Activated B cell treated with CpG ODN at 0.5 μM for 24 hours (primary cell): ENCODE measurements at places on chromosomes 1 and 21. TPM values are rescaled to one million over a fixed set of nuclear protein-coding genes. Genes with fewer than 3 reads are reported as not detected.

GRCh38 chr1:155105604-155106011, 22.1 kb upstream of the EFNA1 start:
- H3K27me3 ChIP-seq: peaks cover 2% of the 10 kb centered on the region
- no peak overlapping the region for H3K4me3 ChIP-seq
- H3K27ac ChIP-seq: no peak overlapping the region

Gene POFUT2
- total RNA-seq: 19.3 and 21.4 TPM in 2 replicates

DNA sequence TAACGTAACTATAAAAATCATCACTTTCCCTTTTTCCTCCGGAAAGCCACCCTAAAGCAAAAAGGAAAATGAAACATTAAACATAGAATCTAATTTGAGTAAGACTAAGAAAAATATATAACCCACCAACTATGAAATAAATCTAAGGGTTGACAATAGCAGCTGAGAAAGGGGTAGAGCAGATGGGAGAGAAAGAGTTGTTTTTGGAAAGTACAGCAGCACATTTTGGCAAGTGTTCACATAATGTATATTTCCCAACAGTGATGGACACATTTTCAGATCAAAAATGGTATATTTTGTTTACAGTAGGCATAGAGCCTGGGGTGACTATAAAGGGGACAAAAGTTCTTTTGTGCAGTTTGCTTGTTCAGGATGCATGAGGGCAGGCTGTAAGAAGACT, 1287.4 kb upstream of the B3GALT2 start:
- H3K27me3 ChIP-seq: no peaks in the 10 kb centered on the region
- no peak overlapping the region for H3K4me3 ChIP-seq
- H3K27ac ChIP-seq: no peak overlapping the region
- no peaks in the 10 kb centered on the region for H3K36me3 ChIP-seq

- H3K27ac ChIP-seq: no peak overlapping the region
- no peaks in the 10 kb centered on the region for H3K36me3 ChIP-seq
- no peak overlapping the region for H3K4me3 ChIP-seq
- no peak for DNase-seq
- H3K27me3 ChIP-seq: peaks cover 13% of the 10 kb centered on the region
These were observed 1.3 kb downstream of the INAVA start for GRCh38 chr1:200895801-200896530.

GRCh38 chr21:44892536-44893277, 19.2 kb upstream of the PTTG1IP start:
- H3K4me3 ChIP-seq: no peak overlapping the region
- H3K4me1 ChIP-seq: peaks cover 24% of the 10 kb centered on the region
- peaks cover 41% of the 10 kb centered on the region for H3K36me3 ChIP-seq
- H3K27ac ChIP-seq: no peak overlapping the region

Gene GJB3
- total RNA-seq: not detected in 2 replicates

Gene SELENOF
- 172 TPM in 2 replicates for total RNA-seq

GRCh38 chr1:222535455-222535854, 12.4 kb downstream of the HHIPL2 start:
- H3K27me3 ChIP-seq: peaks cover 7% of the 10 kb centered on the region
- H3K36me3 ChIP-seq: no peaks in the 10 kb centered on the region
- no peak for DNase-seq
- H3K27ac ChIP-seq: no peak overlapping the region
- no peak overlapping the region for H3K4me3 ChIP-seq

DNA sequence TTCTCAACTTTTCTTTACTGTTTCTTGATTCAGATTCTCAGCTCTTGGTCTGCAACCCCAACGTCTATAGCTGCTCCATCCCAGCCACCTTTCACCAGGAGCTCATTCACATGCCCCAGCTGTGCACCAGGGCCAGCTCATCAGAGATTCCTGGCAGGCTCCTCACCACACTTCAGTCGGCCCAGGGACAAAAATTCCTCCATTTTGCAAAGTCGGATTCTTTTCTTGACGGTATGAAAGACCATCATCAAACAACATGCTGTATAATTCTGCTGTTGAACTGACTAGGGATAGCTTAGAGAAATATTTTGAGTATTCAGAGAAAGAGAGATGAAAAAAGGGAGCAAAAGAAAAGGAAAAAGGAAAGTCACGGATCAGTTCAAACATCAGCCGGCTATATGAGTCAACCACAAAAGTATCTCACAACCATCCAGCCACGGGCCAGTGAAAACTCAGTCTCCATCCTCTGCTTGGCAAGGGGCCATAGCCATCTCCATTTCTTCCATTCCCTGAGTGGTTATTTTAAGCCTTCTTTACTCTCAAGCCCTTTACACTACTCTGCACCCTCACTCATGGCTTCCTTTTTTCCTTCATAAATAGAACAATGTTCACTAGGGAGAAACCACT, 14.1 kb downstream of the DNASE2B start:
- no peak overlapping the region for H3K4me3 ChIP-seq
- DNase-seq: no peak
- no peaks in the 10 kb centered on the region for H3K27me3 ChIP-seq
- H3K36me3 ChIP-seq: no peaks in the 10 kb centered on the region
- no peak overlapping the region for H3K27ac ChIP-seq

Gene NR5A2
- 0.05 and 0.07 TPM in 2 replicates for total RNA-seq

DNA sequence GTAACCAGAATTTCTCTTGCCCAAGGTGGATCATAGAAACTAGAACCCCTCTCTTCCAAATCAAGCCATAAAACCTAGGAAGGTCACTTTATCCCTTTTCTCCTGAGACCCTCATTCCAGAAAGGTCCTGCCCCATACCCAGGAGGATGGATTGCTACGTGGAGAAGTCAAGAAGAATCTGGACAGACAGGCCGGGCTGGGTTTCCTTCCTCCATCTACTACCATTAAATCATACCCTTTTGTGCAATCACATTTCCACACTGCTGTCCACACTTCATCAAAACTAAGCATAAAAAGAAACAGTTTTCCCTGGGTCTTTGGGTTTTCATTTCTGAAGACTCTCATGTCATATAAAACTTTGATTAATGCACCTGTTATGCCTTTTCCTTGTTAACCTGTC, 65.4 kb downstream of the C21orf91 start:
- no peak overlapping the region for H3K27ac ChIP-seq
- no peaks in the 10 kb centered on the region for H3K27me3 ChIP-seq
- no peaks in the 10 kb centered on the region for H3K4me1 ChIP-seq
- DNase-seq: no peak
- H3K36me3 ChIP-seq: no peaks in the 10 kb centered on the region

GRCh38 chr1:234925440-234926263, 203.0 kb downstream of the TOMM20 start:
- peak overlapping the region; percentile 78 for H3K4me3 ChIP-seq
- peak overlapping the region; percentile 78 for H3K27ac ChIP-seq
- H3K27me3 ChIP-seq: no peaks in the 10 kb centered on the region
- H3K36me3 ChIP-seq: no peaks in the 10 kb centered on the region

Gene CELA3A
- total RNA-seq: not detected in 2 replicates
